ENCODE measurements at places on chromosomes 3 and 15.
A peak's percentile ranks its signal among the peaks of the same experiment; 100 is the strongest.

DNA sequence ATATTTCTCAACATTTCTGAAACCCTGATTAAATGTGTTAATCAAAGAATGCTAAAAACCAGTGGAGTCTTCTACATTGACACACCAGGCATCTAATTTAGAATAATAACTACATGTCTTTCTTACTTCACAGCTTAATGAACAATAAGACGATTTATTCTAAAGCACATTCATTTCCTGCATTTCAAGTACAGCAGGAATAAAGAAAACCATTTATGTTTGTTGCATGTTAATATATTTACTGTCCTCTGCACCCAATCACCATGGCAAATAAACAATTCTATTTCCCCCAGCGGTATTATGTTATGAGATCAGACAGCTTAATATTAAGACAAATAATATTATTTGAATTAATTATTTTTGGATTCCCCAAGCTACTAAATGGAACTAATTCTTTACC lies 1336.3 kb upstream of the CADM2 start:
- no peak for DNase-seq

DNA sequence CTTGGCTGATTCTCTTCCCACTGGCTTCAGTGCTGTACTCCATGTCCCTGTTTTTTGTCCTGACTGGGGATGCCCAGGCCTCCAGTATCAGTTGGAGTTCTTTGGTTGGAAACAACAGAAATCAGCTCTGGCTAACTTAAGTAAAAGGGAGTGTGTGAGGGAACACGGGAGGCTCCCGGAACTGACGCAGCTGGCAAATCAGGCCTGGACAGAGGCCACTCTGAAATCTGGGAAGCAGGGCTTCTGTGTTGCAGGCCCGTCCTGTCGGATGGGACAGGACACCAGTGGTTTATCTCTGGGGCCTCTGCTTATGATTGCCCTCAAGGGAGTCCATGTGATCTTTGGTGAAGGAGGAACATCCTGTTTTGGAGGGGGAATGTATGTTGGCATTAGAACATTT lies 124.3 kb downstream of the CHCHD6 start:
- no peak for DNase-seq

DNA sequence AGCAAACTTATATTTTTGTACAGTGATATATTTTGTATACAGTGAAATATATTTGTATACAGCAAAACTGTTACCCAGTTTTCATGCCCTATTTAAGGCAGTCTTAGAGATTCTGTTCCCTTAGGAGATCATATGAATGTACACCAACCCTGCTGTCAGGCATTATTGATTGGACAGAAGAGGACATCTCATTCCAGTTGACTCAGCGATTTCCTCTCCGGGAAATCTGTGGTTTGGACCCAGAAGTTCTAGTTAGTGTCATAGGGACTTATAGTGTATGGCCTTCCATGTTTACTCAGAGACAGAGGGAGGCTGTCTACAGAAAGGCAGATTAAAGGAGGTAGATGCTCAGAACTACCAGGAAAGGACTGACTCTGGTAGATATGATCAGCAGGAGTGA lies 318.8 kb upstream of the KCNMB2 start:
- DNase-seq: no peak

DNA sequence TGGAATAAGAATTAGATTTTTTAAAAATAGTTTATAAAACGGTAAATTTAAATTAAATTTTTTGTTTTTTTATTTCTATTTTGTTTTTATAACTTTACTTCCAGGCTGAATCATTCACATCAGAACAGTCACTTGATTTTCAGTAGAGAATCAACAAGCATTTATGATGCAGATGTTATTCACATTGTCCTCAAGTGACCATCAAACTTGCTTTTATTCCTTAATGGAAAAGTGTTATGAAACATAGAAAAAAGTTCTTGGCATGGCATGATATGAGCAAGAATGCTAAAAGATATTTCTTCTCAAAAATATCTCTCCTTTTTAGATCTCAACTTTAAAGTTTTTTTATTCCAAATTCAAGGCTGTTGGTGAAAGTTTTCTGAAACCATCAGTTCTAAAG lies 70.9 kb upstream of the TGFBR2 start:
- no peak for DNase-seq

DNA sequence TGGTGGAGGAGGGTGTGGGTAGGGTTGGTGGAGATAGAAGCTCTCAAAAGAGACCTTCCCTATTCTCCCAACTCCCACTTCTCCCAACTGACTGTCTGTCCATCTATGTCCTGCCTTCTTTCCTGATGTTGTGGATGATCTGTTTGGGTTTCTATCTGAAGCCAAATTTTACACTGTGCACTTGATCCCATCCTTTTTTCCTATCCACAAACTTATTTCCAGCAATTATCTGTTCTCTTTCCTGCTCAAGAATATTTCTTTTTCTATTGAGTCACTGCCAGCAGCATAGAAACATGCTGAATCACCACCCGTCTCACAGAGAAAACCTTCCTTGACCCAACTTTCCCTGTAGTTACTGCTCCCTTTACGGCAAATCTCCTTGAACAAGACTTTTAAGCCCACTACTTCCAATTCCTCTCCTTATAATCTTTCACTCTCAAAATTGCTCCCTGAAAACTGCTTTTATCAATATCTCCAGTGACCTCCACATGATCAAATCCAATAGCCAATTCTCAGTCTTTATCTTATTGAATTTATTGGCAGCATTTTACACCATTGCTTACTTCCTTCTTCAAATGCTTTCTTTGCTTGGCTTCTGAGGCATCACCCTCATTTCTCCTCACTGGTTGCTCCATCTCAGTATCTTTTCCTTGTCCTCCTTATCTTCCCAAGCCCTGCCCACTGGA lies 141.2 kb upstream of the SLC7A14 start:
- DNase-seq: no peak

- no peak for DNase-seq
These were observed 369.8 kb downstream of the SV2B start for GRCh38 chr15:91469632-91470567.

DNA sequence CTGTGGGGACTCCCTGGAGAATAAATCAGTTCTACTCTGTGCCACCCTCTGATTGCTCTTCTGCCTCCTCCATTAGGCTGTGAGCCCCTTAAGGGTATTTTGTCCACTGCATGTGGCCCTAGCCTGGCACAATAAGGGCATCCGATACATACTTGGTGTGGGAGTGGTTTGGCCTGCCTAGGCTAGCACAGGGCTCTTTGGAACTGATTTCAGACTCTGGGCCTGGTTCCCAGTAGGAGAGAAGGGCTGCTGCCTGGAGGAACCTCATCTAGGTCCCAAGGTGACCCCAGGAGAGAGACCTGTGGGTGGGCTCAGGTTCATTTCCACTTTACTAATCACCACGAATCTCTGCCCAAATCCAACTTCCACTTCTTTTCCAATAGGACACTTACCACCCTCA lies 5.3 kb upstream of the CTDSPL start:
- no peak for DNase-seq

GRCh38 chr3:169494982-169495381 lies 168.5 kb downstream of the MECOM start:
- no peak for DNase-seq

GRCh38 chr3:43215663-43216275 lies 70.6 kb upstream of the SNRK start:
- no peak for DNase-seq

DNA sequence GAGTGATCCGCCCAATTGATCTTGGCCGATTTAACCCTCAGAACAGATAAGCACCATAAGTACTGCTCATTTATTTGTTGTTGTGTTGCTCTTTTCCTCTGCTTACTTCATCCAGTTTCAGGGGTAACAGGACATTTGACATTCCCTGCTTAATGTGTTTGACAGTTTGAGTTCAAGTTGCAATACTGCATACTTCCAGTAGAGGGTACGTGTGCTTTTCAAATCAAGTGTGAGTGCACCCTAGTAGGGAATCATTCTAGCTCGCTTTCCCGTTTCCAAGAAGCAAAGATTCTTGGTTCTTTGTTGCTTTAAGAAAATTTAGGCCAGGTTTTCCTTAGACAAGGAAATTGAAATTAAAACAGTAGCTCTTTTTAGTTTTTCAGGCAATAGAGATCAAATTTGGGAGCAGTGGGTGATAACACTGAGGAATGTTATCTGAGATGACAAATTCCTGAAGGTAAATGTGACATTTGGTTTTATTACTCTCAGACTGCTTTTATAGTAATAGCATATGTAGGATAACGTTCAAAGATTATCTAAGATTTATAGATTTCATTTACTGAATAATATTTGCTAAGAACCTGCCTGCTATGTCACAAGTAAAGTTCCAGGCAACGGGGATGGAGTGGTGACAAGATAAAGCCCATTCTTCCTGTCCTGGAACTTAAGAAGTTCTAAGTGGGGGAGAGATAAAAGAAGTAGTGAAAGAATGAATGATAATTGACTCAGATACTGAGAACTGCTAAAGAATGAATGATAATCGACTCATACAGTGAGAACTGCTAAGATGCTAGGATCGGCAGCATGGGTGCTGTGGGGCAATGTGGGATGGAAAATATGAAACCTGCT lies 73.3 kb downstream of the SYNPR start:
- DNase-seq: peak; percentile 5

DNA sequence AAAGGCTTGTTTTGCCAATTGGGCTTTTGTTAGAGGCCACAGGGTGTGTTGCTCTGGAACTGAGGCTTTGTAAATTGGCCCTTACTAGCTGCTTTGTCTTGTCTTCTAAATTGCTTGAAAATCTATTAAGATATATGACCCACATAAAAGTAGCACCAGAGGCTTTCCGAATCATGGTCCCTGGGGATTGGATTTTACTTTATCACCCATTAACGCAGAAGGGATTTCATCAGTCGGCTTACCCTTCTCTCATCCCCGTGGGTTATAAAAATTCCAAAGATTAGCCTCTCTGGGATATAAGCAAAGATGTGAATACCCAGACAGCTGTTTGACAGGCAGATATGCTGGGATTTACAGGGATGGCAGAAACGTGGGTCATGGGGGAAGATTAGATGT lies 98.3 kb upstream of the CHL1 start:
- no peak for DNase-seq

DNA sequence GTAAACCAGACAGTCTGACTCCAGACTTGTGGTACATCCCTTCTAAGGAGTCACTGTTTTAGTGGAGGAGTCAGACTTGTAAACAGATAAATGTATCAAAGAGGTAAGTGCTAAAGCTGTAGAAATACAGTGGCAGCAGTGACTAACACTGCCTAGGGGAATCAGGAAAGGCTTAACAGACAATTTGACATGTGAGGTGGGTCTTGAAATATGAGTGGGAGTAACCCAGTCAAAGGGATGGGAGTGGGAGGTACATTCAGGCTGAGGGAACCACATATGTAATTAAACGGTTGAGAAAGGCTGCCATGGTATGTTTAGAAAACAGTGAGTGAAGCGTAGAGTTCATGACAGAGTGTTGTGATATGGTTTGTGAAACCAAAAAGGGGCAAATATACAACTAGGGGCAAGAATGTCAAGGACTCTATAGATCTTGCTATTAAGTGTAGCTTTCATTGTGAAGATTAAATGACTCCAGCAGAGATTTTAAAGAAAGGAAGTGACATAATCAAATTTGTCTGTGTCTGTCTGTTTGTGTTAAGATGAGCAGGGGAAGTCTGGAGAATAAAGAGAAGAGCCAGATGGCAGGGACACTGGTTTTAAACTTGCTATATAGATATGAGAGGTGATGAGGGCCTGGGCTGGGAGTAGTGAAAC lies 11.2 kb upstream of the ALCAM start:
- no peak for DNase-seq

DNA sequence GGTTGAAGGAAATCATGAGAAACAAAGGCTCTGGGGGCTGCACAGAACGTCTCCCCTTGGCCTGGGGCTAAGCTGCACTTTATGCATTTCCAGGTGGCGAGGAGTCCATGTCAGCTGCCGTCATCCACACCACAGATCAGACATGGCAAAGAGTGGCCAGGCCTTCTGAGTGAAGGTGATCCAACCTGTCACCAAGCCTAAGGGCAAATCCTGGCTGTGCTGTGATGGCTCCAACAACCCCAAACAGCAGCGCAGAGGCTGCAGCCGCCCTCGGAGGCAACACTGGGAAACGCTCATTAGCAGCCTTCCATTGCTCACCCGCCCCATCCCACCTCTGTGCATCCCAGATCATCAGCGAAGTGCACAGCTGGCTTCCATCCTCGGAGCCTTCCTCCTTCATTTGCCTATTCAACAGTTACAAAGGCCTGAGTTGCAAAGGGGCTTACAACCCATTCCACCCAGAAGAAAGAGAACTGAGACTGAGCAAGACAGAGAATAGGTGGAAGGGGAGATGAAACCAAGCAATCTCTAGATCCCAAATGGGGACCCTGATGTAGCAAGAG lies 55.7 kb downstream of the SRGAP3 start:
- no peak for DNase-seq

DNA sequence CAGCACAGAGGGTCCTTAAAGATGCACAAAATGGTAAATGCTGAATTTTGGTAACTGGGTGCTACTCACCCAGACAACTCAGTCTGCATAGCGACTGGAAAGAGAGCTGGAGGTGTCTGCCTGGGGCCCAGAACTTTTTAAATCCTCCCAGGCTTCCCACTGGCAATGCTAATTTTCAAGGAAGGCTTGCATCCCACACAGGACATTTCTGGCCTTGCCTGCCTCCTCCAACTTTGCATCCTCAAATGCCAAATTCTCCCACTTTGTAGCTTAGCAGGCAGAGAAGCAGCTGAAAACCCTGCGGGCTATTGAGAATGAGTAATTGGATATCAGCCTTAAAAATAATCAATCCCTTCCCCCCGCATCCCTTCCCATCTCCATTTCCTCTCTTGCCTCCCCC lies 656.6 kb upstream of the ADAMTS9 start:
- DNase-seq: no peak

DNA sequence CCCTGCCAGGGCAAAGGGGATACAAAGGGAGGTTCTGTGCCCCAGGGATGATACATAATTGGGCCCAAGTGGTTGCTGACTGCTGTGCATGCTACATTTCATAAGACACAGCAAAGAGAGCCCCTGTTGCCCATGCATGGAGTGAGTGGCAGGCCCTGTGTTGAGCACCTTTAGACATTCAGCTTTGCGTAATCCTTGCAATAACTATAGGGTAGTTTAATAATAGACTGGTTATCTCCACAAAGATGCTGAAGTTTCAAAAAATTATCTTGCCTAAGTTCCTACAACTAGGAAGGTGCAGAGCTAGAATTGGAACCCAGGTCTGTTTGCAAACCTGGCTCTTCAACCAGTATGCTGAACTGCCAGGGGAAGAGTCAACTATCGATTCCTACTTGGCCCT lies 1.7 kb upstream of the OGG1 start:
- DNase-seq: no peak

GRCh38 chr3:127061641-127062040 lies 78.7 kb downstream of the PLXNA1 start:
- no peak for DNase-seq

- DNase-seq: no peak
These were observed 146.6 kb downstream of the FEZF2 start for GRCh38 chr3:62226601-62227339.

Measured in GM12891 (cell line).